Stimulated activated CD8-positive, alpha-beta memory T cell treated with anti-CD3 and anti-CD28 coated beads, Interleukin-2, amount 100 ng/mL, for 48 hours (primary cell): ENCODE measurements at places on chromosomes 7 and 10.
A peak's percentile ranks its signal among the peaks of the same experiment; 100 is the strongest.

- DNase-seq: no peak
Measured at GRCh38 chr10:61744469-61744868, 81.7 kb downstream of the CABCOCO1 start.

- DNase-seq: peak; percentile 70
Measured at GRCh38 chr7:129210256-129210988, 14.4 kb upstream of the AHCYL2 start.

- no peak for DNase-seq
Measured at GRCh38 chr10:74916283-74916682, 89.9 kb downstream of the KAT6B start.

DNA sequence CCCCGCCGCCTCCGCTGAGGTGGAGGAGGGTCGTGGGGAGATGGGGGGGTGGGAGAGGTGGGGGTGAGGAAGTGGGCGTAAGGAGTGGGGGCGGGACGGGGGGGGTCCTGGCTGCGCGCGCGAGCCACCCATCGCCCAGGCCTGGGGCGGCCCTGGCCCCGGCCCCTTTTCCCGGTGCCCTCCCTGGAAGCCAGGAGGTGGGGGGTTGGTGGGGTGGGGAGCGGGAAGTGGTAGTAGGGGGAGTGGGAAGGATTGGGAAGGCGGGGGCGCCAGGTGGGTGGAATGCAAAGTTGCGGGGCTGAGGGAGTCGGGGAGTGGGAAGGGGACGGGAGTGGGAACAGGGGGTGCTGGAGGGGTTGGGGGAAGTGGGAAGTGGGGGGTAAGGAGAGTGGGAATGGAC is 319 bp upstream of the MMD2 start:
- DNase-seq: no peak

DNA sequence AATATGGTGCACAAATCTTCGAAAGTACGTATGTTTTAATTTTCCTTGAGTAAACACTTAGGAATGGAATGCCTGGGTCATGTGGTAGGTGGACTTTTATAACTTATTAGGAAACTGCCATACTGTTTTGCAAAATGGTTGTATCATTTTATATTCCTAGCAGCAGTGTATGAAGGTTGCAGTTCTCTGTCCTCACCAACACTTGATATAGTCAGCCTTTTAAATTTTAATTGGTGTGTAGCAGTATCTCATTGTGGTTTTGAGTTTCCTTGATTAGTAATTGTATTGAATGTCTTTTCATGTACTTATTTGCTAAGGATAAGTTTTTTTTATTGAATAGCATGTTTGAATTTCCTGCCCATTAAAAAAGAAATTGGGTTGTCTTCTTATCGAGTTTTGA is 926 bp upstream of the PCBD1 start:
- no peak for DNase-seq

GRCh38 chr10:85420501-85421191 is 945.9 kb downstream of the GRID1 start:
- no peak for DNase-seq

GRCh38 chr10:123129618-123130271 is 6.0 kb upstream of the HMX3 start:
- DNase-seq: no peak
